ENCODE measurements at places on chromosomes 3 and 15.

DNA sequence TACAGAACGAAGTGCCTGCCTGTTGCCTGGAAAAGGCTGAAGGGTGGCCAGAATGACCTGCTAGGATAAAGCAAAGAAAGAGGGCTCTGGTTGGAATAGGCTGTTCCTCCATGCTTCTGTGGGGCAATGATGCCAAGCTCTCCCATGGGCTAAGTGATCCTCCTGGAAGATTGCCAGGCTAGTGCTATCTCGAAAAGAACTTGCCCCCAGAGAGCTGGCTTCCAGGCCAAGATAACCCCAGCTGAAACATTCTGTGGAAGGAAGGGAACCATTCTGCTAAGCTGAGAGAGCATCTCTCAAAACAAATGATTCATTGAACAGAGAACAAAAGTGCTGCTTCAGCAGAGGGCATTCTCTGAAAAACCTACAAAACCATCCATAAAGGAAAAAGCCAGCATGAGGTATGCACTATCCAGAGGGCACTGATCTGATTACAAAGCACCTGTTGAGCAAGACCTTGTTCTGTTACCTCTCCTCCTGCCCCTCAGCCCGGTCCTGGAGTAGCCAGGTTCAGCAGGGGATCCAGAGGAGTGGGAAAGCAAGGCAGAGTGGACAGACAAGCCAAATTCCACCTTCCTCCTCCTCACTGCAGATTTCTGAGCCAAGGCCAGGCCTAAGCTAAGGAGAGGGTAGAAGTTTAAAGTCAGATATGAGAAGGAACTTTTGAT, 31.9 kb upstream of the SPRED1 start:
- H3K27me3 ChIP-seq = no peaks in the 10 kb centered on the region
- DNase-seq = no peak
- H3K36me3 ChIP-seq = no peaks in the 10 kb centered on the region
- H3K4me3 ChIP-seq = no peak overlapping the region
- no peaks in the 10 kb centered on the region for H3K4me1 ChIP-seq
- H3K27ac ChIP-seq = no peak overlapping the region

DNA sequence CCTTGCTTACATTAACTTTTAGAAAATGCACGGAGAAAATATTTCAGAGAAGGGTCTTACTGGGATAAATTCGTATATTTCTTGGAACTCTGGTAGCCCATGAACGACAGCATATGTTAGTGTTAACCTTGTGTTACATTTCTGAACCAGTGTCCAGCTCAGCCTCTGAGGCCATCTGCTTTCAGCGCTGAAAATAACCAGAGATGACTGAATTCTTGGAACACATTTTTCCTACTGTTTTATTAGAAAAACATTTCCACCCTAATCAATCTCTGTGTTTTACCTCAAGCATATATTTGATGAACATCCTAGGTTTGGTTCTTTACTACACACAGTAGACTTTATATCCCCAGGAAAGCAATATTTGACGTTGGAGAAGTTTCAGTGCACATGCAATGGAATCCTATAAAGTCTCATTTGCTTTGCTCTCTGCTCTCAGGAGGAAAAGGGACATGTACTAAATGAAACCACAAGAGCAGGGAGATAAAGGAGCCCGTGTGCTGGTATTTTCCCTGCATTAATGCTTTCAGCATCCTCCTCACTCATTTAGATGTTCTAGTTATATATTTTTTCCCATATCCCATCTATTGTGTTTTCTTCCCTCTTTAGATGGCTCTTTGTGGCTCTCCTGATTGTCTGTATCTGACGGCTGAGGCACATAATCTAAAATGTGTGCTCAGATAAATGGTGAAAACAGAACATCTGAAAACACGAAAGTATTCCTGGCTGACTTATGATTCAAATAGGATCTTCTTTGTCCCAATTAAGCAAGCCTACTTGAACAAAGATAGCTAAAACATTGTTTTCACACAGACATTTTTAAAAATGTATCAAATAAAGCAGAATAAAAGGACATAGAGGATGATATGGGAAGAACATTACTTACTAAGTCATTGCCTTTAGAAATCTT, 151.7 kb upstream of the KCNMB2 start:
- H3K27ac ChIP-seq = no peak overlapping the region
- H3K27me3 ChIP-seq = no peaks in the 10 kb centered on the region
- H3K36me3 ChIP-seq = no peaks in the 10 kb centered on the region

DNA sequence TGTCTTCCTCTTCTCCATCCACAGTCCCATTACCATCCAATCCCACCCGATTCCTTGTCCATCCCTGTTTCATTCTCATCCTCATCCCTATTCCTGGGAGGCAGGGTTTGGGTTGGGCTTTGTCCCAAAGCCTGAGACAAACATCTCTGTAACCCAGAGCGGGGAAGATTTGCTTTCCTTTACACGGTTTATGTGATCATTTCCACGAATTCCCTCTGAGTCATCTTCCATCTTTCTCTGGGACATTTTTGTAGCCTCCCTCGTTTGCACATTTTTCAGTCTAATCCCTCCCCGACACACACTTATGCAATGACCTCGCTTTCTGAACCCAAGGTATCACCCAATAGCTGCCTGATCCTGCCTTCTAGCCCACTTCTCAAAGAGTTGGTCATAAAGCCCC, 22.8 kb downstream of the DUOX2 start:
- H3K4me3 ChIP-seq = no peak overlapping the region
- H3K27me3 ChIP-seq = no peaks in the 10 kb centered on the region
- no peaks in the 10 kb centered on the region for H3K36me3 ChIP-seq
- no peaks in the 10 kb centered on the region for H3K4me1 ChIP-seq

- no peak overlapping the region for H3K4me3 ChIP-seq
- H3K36me3 ChIP-seq = no peaks in the 10 kb centered on the region
- H3K27me3 ChIP-seq = no peaks in the 10 kb centered on the region
- no peak overlapping the region for H3K27ac ChIP-seq
- DNase-seq = no peak
- no peaks in the 10 kb centered on the region for H3K4me1 ChIP-seq
These were observed 12.5 kb downstream of the PATL2 start for GRCh38 chr15:44698641-44699040.

- H3K36me3 ChIP-seq = no peaks in the 10 kb centered on the region
- no peak overlapping the region for H3K4me3 ChIP-seq
These were observed 237.8 kb upstream of the PEX5L start for GRCh38 chr3:180274536-180274935.

- H3K27ac ChIP-seq = no peak overlapping the region
- H3K4me1 ChIP-seq = no peaks in the 10 kb centered on the region
- DNase-seq = no peak
- no peaks in the 10 kb centered on the region for H3K36me3 ChIP-seq
- H3K4me3 ChIP-seq = no peak overlapping the region
These were observed 586 bp downstream of the TM4SF1 start for GRCh38 chr3:149376718-149377407.

GRCh38 chr3:4392992-4393391, 74.1 kb downstream of the SUMF1 start:
- H3K4me1 ChIP-seq = peaks cover 3% of the 10 kb centered on the region
- H3K27ac ChIP-seq = no peak overlapping the region
- H3K27me3 ChIP-seq = no peaks in the 10 kb centered on the region
- no peak overlapping the region for H3K4me3 ChIP-seq
- no peak for DNase-seq

DNA sequence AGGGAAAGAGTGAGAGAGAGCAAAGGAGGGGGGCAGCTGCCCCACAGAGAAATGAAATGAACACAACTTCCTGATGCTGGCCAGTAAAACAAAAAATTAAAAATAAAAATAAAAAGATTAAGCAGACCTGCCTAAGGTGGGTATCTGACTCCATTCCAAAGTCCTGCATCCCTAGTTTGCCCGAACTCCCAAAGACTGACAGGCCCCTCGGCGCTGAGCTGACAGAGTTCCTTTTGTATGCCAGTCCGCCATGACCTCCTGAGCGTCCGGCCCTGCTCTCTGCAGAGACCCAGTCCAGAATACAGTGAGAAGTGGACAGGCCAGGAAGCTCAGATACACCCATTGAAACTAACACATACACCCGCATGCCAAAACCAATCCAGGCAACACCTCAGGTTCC, 54.9 kb downstream of the CHDH start:
- no peaks in the 10 kb centered on the region for H3K27me3 ChIP-seq
- no peak for DNase-seq
- no peak overlapping the region for H3K27ac ChIP-seq
- no peak overlapping the region for H3K4me3 ChIP-seq
- peaks cover 2% of the 10 kb centered on the region for H3K4me1 ChIP-seq

DNA sequence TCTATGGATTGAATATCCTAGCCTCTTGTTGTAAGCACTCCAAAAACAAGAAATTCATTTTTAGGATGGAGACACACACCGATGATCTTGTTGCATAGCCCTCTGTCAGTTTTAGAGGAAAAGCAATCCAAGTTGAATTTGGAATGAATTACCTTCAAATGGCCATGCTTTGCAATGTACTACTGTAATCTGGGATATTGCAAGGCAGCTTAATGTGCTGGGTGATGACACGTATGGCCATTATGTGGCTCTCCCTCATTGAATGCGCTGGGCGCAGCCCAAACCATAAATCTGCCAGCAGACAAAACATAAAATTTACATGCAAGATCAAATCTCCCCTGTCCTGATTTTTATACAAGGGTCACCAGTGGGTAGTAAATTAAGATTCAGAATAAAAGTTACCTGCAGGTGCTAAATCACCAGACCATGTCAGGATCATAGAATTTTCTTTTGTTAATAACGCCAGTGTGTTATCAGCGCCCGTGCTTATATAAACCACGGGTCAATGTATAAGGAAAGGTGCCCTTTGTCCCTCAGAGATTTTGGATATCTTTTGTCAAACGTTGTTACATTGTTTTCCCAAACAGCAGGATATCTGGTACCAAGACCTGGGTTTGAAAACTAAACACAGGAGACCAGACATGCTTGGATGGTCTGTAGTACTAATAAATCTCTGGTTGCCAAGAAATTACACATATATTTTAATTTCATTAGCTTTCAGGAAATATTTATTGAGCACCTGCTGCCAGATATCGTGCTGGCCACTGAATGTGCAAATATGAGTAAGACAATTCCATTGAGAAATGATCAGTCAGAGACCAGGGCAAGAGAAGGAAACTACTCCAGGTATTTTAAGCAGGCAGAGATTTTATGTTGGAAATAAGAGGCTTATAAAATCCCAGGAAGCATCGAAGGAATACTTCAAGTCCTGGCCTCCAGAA, 237.1 kb downstream of the EBLN2 start:
- DNase-seq = no peak
- no peaks in the 10 kb centered on the region for H3K27me3 ChIP-seq
- no peaks in the 10 kb centered on the region for H3K4me1 ChIP-seq

DNA sequence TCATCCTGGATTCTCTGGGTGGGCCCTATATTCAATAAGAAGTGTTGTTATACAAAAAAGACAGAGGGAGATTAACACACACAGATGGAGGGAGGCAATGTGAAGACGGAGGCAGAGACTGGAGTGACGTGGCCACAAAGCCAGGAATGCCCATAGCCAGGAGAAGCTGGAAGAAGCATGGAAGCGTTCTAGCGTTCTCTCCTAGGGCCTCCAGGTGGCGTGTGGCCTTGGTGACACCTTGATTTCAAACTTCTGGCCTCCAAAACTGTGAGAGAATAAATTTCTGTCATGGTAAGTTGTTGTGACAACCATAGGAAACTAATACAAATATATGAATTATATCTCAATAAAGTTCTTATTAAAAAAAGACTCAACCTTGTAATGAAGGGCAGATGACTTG, 21.3 kb downstream of the THBS1 start:
- H3K27ac ChIP-seq = no peak overlapping the region
- no peaks in the 10 kb centered on the region for H3K4me1 ChIP-seq
- no peaks in the 10 kb centered on the region for H3K27me3 ChIP-seq
- peak; percentile 73 for DNase-seq

- no peak overlapping the region for H3K4me3 ChIP-seq
- H3K4me1 ChIP-seq = no peaks in the 10 kb centered on the region
- H3K27me3 ChIP-seq = no peaks in the 10 kb centered on the region
- no peak for DNase-seq
- H3K27ac ChIP-seq = no peak overlapping the region
These were observed 517.1 kb downstream of the EPHA3 start for GRCh38 chr3:89624494-89624893.

DNA sequence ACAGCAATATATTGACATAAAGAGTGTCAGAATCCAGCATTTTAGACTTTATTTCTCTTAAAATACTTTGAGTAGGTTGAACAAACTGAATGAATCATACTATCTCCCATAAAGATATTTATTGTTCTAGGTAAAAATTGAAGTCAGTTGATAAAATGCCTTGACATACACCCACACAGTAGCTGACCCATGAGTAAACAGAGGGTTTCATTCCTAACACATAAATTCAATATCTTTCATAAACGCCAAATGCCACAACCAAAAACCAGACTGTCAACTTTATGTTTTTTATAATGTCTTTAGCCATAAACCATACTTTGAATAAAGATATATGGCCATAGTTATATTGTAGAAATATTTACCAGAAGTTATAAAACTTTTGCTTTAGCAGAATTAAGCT, 742.4 kb downstream of the NAALADL2 start:
- H3K27ac ChIP-seq = no peak overlapping the region
- no peak for DNase-seq
- H3K27me3 ChIP-seq = no peaks in the 10 kb centered on the region
- no peak overlapping the region for H3K4me3 ChIP-seq

DNA sequence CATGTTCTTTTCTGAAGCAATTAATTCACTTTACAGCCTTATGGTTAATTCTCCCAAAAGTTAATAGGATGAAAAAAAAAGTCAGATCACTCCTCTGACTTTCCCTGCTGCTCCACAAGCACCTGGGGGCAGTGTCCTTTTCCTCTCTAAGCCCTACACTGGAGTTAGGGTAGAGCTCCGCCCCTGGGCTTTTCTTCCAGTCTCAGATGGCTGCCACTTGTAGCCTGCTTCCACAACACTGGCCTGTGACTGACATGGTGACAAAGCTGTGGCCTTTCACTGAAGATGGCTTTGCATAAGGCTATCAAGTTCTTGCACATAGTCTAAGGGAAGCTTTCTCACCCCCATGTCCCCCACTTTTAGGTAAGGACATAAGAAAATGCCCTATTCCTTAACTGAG, 1.3 kb upstream of the MON1A start:
- H3K27ac ChIP-seq = no peak overlapping the region
- H3K4me3 ChIP-seq = no peak overlapping the region
- H3K4me1 ChIP-seq = peaks cover 4% of the 10 kb centered on the region
- peak; percentile 93 for DNase-seq
- no peaks in the 10 kb centered on the region for H3K36me3 ChIP-seq
- H3K27me3 ChIP-seq = no peaks in the 10 kb centered on the region

- H3K27me3 ChIP-seq = no peaks in the 10 kb centered on the region
- H3K36me3 ChIP-seq = peaks cover 8% of the 10 kb centered on the region
- no peak overlapping the region for H3K27ac ChIP-seq
- H3K4me1 ChIP-seq = no peaks in the 10 kb centered on the region
- H3K4me3 ChIP-seq = no peak overlapping the region
These were observed 1.5 kb upstream of the C3orf62 start for GRCh38 chr3:49278548-49278947.

GRCh38 chr3:45224824-45225464, 1.1 kb downstream of the TMEM158 start:
- H3K27me3 ChIP-seq = peaks cover 4% of the 10 kb centered on the region
- no peaks in the 10 kb centered on the region for H3K36me3 ChIP-seq
- H3K4me1 ChIP-seq = peaks cover 2% of the 10 kb centered on the region
- H3K4me3 ChIP-seq = peak overlapping the region; percentile 64

- no peak overlapping the region for H3K27ac ChIP-seq
- peak; percentile 93 for DNase-seq
- H3K4me3 ChIP-seq = no peak overlapping the region
- no peaks in the 10 kb centered on the region for H3K36me3 ChIP-seq
- H3K27me3 ChIP-seq = no peaks in the 10 kb centered on the region
- no peaks in the 10 kb centered on the region for H3K4me1 ChIP-seq
These were observed 174.7 kb upstream of the IL12A start for GRCh38 chr3:159813822-159814531.

All from mesendoderm (in vitro differentiated cells).